Astrocyte (in vitro differentiated cells and primary cell): ENCODE measurements at places on chromosomes 1 and 21. TPM values are rescaled to one million over a fixed set of nuclear protein-coding genes. Genes with fewer than 3 reads are reported as not detected.

The RSPH1 gene
- 0.43 TPM in 1 of 2 replicates, not detected in the other for total RNA-seq

- peak; percentile 35 for DNase-seq
Observed at GRCh38 chr1:40848530-40849189, 13.5 kb downstream of the CITED4 start.

GRCh38 chr1:212879947-212880690, 22.0 kb downstream of the FLVCR1 start:
- DNase-seq = no peak

DNA sequence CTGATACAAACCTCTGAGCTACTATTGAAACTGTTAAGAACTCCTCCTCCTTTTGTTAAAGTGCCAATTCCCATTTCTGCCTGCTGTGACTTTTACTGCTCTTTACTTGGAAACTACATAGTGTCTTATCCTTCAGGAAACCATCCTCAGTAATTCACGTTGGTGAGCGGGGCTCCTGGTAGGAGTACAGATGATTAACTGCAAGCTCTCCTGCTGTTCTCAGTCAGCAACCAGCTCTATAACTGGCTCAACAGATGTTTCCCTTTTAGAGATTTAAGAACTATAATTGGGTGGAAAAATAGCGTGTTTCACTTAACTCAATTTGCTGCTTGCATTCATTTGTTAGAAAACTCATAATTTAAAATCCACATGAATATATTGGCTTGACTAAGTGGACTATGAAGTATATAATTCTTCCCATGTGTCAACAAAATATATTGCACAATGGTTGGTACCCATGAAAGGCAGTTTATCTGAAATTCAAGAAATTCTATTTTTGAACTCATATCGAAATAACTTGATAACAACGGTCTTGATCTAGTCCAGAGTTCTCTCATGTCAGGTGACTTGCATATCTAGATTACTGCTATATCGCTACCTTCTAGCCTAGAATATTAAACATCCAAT, 574.0 kb downstream of the KCNT2 start:
- no peak for DNase-seq

DNA sequence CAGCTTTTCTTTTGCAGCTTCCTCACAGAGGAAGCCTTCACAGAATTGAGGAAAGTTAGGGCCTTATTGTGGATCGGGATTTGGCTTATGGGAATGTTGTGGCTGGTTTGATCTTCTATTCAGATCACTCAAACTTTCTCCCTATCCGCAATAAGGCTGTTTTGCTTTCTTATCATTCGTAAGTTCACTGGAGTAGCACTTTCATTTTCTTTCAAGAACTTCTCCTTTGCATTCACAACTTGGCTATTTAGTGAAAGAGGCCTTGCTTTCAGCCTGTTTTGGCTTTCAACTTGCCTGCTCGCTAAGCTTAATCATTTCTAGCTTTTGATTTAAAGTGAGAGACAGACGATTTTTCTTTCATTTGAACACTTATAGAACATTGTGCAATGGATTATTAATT, 181.9 kb upstream of the B3GALT2 start:
- peak; percentile 20 for DNase-seq
